ENCODE measurements at places on chromosomes 3 and 15.

GRCh38 chr3:57006949-57007419, 53.5 kb upstream of the SPATA12 start:
- no peak for DNase-seq

DNA sequence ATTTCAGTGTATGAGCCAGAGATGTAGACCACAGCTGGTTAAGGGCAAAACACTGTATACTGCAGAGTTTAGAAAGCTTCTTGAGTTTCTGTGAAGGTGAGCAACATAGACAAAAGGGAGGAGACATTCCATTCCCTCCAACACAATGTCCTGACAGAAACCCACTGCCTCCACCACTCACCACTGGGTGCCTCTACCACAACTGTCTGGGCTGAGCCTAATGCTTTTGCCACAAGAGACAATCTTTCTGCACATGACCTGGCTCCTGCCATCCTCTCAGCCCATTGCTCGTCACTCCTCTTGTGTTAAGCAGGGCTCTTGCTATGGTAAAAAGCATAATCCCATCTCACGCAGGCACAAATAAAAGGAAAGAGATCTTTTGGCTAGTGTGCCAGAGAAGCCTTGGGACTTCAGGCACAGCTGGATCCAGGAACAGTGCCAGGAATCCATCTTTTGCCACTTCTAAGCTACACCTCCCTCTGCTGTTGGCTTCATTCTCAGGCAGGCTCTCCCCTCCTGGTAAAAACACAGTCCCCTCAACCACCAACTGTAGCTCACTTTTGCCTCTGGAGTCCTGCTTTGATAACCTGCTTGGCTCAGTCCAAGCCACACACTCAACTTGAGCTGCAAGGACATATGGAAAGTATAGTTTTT, 140.6 kb upstream of the PRR20G start:
- no peak for DNase-seq

DNA sequence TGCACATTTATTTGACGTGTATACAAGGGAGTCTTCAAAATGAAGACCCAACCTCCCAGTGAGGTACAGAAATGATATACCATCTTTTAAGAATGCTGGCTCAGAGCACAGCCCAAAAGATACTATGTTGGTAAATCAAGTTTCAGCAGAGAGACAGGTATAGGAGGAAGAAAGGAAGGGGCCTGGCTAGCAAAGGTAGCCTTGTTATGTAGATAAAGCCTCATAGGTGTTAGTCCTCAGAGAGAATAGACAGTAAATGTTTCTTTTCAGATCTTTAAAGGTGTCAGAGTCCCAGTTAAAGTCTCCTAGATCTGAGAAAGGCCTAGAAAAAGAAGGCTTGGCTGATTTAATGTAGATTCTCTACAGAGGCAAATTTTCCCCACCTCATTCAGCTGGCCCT, 213.8 kb downstream of the SI start:
- no peak for DNase-seq

GRCh38 chr3:74582982-74583381, 31.5 kb downstream of the CNTN3 start:
- DNase-seq = no peak

DNA sequence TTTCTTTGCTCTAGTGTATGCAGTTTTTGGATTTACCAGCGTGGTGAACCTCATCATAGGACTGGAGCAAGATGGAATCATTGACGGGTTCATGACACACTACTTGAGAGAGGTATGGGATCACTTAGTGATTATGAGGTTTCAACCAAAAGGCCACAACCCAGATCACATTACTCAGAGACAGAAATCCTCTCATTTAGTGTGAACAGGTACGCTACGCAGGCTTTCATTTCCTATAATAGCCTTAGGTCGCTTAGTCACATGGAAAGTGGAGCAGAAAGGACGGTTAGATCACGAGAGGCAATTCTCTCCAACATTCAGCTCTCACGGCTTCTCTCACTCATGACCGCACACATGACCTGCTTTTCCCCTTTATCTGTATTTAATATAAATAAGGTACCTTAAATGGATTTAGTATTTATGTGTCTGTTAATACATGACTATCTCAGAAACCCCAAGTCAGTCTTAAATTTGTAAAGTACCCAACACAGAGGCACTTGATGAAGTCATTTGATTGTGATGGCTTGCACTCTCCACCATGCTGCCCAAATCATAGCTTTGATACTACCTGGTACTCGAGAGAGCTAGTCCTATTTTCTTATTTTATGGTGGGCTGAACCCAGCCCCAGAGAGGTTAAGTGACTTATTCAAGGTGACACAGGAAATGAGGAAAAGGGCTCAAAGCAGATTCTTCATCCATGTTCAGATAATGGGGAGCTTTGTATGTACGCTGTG, 8.6 kb downstream of the TM6SF1 start:
- DNase-seq = no peak

DNA sequence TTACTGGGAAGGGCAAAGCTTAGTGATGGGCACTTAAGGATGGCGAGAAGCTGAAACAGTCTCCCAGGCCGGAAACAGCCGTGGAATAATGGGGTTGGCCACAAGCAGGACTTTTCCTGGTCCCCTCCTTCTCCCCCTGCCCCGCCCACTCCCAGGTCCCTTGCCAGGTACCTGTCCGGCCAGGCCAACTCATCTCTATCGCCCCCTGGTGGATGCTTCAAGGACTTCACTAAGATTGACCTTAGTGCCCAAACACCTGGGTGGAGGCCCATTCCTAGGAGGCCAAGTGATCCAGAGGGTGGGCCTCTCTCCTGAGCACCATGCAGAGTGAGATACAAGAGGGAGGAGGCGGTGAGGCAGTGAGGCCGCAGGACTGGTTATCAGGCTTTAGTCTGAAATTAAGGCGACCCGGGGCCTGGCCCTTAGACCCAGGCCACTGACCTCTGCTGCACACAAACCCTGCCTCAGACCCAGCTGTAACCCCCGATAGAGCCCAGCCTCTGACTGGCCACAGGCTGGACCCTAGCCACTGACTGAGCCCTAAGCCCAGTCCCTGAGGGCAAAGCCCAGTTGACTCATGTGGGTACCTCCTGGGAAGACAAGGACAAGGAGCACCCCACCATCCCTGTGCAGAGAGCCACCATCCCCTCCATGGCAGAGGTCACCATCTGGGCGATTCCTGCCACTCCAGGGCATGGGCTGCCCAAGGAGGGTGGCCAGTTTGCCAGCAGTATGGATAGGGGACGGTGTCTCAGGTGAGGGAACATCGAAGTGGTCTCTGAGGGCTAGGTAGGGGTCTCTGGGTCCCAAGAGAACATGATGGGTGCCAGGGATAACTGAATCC, 37.6 kb downstream of the VIPR1 start:
- DNase-seq = peak; percentile 79

GRCh38 chr3:115085197-115085865, 61.8 kb downstream of the ZBTB20 start:
- no peak for DNase-seq

DNA sequence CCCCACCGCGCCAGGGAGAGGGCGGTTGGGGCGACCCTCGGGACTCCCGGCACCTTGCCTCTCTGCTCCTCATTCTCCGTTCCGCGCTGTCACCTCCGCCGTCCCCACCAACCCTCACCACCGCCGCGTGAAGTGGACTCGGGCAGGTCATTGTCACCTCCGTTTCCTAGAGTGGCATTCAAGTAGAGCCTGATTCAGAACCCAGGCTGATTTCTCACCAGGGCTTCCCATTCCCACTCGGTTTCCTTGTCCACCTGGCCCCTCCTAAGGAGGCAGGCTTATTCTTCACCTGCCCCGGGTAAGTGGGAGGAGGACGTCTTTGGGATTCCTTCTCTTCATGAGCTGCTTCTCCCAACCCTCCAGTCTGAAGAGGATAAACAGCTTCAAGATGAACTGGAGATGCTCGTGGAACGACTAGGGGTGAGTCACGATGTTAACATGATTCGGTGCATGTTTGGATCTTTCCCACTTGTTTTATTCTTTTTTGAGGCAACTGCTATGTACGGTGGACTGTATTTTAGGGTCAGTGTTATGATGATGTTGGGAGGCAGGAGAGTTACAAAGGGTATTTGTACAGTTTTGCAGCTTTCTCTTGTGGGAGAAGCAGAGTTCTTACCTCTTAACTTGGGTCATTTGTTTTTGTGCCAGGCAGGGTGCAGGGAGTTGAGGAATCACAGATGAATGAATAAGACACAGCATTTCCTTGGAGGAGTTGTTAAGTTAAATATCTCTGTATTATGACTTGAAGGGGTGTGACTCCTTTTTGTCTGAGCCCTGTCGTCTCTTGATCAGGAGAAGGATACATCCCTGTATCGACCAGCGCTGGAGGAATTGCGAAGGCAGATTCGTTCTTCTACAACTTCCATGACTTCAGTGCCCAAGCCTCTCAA, 692 bp downstream of the PSMD2 start:
- DNase-seq = no peak

DNA sequence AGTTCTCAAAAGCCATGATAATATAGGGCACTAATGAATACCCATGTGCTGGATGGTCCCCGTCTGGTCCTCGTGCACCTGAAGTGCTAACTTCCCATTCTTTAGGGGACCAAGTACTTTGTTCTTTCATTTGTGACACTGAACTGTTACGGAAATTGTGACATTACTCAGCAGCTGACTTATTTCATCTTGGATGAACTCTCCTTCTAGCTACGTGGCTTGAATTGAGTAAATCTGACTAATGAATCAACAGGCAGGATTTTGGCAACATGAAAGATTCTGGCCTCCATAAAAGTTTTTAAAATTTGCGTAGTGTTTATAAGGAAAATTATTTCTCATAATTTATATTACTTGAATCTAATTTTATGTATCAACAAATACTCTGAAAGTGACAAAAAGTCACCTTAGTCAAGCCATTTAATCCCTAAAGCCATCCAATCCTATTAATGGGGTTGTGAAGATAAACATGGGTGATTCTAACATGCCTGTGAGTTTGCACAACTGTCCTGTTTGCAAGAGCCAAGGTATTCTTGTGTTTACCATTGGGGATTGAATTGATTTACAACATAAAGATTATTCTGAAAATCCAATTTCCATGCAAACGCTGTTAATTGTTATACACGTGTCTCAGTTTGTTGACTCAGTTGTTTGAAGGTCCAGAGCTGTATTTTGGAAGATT, 119.9 kb downstream of the AGBL1 start:
- DNase-seq = no peak

DNA sequence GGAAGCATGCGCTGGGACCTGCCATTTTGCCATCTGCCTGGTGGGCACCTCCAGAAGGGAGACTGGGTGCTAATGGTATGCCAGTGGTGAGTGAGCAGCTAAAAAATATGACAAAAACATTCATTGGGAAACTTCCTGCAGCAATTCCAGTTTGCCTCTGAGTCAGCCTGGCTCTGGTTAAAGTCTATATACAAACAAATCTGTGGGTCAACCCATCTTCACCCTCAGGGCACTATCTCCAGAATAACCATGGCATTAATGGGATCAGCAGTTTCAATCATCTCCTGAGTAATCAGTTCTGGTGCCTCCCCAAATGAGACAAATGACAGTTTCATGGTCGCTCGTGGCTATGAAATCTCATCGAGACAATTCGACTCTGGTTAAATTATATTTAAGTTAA, 21.5 kb downstream of the FRMD4B start:
- no peak for DNase-seq

- no peak for DNase-seq
These were observed 33.7 kb downstream of the BNC1 start for GRCh38 chr15:83250781-83251180.

GRCh38 chr3:61269435-61269834, 18.2 kb upstream of the FHIT start:
- DNase-seq = no peak

DNA sequence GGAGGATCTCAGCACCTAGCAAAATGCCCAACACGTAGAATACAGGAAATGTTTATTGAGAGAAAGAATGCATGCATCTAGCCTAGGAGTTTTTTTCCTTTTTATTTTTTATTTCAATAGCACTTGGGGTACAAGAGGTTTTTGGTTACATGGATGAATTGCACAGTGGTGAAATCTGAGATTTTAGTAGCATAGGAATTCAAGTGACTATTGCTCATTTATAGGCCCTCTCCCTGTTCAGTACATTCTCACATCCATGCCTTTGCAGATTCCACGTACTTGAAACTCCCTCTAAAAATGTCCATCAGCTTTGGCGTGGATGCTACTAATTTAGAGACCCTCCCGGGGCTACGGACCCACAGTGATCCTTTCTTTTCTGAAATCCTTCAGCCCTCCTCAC, 61.7 kb upstream of the PIAS1 start:
- no peak for DNase-seq

GRCh38 chr3:144121661-144122060, 150.0 kb downstream of the DIPK2A start:
- no peak for DNase-seq

GRCh38 chr3:46269556-46269955, 27.3 kb downstream of the CCR3 start:
- no peak for DNase-seq

- DNase-seq = no peak
These were observed 57.9 kb upstream of the PPP2R3A start for GRCh38 chr3:135907422-135908165.

DNA sequence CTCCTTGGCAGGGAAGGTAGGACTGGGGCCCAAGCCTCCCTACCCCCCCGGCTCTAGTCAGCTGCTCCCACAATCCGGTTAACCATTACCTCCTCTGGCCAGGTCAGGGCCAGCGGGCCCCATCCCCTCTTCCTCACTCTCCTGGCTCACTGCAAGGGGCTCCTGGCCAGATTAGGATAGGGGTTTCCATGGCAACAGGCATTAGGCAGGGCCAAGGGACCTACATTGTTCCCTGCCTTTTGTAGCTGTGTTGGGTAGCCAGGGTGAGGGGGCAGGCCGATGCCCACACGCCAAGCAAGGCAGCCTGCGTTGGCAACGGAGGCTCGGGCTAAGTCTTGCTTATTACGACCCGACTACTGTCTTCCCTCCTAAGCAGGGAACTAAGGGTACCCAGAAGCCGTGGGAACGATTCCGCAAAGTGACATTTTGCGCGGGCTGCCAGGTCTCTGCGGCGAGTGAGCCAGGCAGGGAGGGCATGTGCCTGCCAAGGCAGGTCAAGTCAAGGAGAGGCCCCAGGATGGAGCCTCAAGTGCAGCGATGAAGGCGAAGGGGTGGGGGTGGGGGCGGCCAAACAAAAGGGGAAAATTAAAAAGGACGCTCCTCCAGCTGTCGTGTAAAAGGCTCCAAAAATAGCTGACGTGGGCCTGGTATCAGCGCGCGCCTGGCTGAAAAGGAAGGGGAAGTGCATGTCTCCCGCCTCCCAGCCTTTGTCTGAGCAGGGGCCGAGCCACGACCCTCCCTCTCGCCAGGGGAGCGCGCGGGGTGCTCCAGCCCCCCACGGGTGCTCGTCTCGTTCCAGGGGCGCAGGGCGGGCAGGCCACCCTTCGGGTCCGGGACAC, 919 bp downstream of the IDH2 start:
- peak; percentile 36 for DNase-seq

Data from germinal center (tissue), 1 donor.